ENCODE measurements at places on chromosomes 4 and X.
A peak's percentile ranks its signal among the peaks of the same experiment; 100 is the strongest.

GRCh38 chr4:89294573-89295269 is 12.9 kb downstream of the GPRIN3 start:
- DNase-seq, result no peak

- no peak for DNase-seq
Measured at GRCh38 chr4:78171482-78171881, 114.4 kb downstream of the FRAS1 start.

DNA sequence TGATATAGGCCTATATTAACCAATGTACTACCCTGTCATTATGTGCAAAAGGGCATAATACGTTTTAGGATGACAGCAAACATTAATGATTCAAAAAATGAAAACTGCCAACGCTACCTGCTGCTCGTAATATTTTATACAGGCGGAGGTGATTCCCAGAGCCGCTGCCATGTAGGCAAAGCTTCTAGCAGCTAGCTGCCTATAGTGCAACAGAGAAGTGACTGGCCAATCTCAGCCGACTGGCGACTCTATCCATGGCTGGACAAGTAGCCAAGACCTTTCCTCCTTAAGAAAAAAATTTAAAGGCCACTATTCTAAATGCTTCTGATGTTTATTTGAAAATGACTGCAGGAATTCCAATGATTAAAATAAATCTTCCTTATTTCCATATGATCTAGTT is 1.9 kb downstream of the PPARGC1A start:
- DNase-seq, result no peak

DNA sequence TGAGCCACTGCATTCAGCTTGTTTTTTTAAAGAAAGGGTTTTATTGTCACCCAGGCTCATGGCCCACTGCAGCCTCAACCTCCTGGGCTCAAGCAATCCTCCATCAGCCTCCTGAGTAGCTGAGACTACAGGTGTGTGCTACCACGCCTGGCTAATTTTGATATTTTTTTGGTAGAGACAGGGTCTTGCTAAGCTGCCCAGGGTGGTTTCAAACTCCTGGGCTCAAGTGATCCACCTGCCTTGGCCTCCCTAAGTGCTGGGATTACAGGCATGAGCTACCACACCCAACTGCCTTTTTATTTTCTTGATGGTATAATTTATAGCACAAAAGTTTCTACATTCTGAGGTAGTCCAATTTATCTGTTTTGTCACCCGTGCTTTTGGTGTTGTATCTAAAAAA is 38.9 kb downstream of the SAT1 start:
- no peak for DNase-seq

GRCh38 chr4:56723201-56723605 is 42.1 kb upstream of the HOPX start:
- DNase-seq, result peak; percentile 62

DNA sequence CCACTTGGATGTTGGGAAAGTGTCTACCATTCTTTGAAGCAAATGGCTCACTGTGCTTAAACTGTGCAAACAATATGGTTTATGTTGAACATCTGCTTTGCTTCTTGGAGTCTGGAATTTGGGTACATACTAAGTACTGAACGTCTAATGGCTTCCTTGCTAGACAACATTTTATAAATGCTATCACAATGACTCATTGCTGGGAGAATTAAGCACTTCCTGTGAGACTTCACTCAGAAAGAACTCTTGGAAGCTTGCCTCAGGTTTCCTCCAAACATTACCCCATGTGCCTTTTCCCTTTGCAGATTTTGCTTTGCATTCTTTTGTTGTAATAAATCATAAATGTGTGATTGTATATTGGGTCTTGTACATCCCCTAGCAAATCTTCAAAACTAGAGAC is 139.7 kb downstream of the PACRGL start:
- no peak for DNase-seq

DNA sequence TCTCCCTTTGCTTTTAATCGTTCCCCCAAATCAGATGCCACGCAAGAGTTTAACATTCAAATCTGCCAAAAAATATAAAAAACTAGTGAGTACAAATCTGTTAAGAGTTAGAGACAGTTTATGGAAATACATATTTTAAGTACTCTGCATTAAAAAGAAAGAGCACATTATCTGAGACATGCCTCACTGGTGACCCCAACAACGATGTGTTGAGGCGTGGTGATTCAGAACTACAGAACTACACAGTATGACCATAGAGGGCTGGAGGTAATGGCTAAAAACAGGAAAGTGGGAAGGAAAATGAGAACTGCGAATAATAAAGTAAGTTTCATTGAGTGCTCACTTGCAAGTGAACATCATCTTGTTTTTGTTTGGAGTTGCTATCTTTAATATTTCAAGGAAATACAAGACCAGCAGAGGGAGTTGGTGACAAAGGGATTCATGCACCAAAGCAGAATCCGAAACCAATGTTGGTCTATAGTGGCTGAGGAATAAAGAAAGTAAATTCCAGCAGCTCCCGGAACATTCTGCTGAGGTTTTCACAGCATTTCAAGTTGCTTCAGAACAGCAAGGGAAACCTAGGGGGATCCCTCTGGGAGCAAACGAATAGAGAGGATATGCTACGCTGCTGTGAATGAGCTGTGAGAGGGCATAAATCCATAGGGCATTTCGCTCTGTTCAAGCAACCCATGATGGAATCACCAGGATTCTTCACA is 92.2 kb downstream of the DCHS2 start:
- no peak for DNase-seq

GRCh38 chr4:109004418-109004817 is 241.6 kb upstream of the ETNPPL start:
- DNase-seq, result no peak

- DNase-seq, result no peak
Measured at GRCh38 chr4:48296365-48296764, 26.7 kb upstream of the TEC start.

DNA sequence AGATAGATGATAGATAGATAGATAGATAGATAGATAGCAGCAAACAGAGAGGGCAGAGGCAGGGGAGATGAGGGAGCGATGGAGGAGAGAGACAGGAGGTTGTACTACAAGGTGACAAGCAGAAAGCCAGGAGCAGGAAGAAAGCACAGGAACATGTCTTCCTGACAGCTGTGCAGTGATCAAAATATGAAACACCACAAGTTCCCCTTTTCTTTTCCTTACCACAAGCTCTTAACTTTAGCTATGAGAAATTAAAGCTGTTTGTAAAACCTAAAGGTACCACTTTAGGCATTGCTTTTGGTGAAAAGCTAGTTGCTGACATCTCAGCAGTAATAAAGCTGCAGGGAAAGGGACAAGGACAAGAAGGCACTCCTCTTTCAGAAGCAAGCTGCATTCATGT is 9.1 kb upstream of the MAGED4B start:
- no peak for DNase-seq

DNA sequence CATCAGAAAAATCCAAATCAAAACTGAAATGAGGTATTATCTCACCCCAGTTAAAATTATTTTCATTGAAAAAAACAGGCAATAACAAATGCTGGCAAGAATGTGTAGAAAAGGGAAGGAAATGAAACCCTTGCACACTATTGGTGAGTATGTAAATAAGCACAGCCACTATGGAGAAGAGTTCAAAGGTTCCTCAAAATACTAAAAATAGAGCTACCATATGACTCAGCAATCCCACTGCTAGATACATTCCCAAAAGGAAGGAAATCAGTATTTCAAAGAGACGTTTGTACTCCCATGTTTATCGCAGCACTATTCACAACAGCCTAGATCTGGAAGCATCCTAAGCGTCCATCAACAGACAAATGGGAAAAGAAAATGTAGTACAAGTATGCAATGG is 932.4 kb downstream of the PCDH18 start:
- DNase-seq, result no peak

GRCh38 chrX:15653961-15654360 is 10.6 kb downstream of the CLTRN start:
- no peak for DNase-seq

GRCh38 chr4:137083571-137084135 is 448.6 kb downstream of the PCDH18 start:
- no peak for DNase-seq

DNA sequence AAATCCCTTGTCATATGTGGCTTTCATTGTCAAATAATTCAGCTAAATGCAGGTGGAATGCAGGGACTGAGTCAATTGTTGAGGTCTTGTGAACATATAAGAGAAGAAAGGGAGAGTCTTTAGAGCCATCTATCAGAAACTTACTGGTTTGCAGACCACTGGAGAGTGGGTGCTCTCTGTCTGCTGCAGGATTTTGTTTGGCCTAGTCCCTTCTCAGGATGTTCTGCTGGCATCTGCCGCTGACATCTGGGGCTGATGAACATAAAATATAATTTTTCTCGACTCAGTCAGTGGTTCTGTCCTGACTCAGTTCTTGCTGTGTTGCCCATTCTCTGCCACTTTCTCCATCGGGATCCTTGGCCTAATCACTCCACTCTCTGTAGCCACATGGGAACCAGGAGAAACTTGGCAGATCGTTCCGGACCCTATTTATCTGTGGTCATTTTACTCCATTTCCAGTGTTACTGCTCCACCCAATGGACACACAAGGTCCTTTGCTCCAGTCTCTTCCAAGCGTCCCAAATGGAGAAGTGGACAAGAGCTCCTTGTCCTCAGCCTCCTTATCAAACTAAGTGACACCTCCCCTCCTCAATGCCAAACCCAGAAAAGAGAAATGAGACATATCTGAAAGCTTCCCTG is 436.2 kb downstream of the FAT4 start:
- DNase-seq, result no peak

DNA sequence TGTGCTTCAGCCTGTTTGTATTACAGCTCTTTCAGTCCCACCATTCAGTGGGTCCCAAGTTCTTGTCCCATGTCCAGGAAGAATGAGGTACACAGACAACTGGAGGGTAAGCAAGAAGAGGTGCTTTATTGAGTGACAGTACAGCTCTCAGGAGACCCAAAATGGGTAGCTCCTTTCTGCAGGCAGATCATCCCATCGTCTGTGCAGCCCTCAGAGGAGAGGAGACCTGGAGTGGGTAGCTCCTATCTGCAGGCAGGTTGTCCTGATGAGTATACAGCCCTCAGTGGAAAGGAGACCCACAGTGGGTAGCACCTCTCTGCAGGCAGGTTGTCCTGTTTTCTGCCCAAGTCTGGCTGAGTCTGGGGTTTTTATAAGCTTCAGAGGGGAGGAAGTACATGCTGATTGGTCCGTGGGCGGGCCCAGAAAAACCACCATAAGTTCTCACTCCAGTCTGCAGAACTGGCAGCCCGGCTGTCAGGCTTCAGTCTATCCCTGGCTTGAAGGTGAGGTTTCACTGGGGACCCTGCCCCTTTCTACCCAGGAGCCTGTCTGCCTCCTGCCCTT is 18.0 kb downstream of the GRK4 start:
- no peak for DNase-seq

DNA sequence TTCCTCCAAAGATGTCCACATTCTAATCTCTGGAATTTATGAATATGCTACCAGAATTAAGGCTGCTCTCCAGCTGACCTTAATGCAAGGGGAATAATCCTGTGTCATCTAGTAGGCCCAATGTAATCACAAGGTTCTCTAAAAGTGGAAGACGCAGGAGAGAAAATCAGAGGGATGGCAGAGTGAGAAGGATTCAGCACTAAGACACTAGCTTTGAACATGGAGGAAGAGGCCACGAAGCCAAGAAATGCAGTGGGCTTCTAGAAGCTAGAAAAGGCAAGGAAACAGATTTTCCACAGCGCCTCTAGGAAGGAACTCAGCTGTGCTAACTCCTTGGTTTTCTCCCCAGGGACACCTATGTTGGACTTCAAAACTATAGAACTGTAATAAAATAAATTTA is 240.7 kb upstream of the TRAM1L1 start:
- no peak for DNase-seq

GRCh38 chrX:38824176-38824575 is 22.9 kb downstream of the MID1IP1 start:
- no peak for DNase-seq

DNA sequence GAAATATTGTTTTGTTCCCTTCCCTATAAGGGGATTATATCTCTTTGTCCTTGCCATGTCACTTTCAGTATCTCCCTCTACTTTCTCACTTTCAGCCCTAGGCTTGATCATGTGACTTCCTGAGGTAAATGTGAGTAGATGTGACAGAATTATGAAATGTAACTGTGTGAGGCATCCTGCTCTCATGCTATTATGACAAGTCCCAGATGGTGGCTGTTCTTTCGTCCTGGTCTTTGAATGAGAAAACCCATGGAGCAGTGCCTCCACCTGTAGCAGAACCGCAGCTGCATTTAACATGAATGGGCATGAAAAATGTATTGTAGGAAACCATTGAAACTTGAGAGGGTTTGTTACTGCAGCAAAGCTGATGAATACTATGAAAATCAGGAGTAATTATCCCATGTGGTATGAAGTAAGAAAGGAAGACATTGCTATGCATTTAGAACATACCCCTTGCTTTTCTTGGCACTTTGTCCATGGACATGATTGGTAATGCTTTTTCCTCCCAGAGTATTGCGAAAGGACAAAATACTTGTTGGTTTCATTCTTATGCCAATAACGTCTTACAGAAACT is 202.2 kb upstream of the GPRIN3 start:
- no peak for DNase-seq

GRCh38 chr4:35151816-35152572 is 1092.3 kb downstream of the ARAP2 start:
- no peak for DNase-seq

DNA sequence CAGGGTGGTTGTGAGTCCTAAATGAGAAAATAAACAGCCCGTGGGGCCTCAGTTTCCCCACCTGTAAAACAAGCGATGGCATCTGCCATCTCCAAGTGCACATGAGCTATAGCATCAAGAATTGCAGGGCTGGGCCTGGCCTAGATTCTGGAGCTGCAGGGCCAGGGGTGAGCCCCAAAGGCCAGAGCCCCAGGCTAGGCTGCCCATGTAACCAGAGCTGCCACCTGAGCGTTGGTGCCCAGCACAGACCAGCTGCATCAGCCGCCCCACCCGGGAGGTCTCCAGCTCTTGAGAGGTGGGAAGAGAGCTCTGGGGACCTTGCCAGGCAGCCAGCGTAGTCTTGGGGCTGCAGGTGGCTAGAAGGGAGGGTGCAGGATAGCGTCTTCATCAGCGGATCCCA is 27.0 kb upstream of the GPR78 start:
- DNase-seq, result peak; percentile 18

DNA sequence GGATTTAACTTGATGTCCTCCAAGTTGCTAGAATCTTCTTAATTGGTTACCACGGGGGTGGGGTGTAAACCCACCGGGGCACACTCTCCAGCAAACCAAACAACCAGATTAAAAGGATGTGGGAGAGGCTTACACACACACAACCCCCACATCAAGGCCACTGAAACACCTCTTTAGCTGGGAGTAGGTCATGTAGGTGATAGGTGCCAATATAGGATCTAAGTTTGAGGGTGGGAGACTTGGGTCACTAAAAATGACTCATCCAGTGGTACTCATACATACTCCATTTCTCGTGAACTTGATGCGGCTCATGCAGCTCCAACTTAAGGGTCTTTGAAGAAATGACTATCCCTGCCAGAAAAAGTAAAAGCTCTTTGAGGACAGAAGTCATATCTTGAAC is 20.5 kb upstream of the CD40LG start:
- no peak for DNase-seq

GRCh38 chr4:183912585-183912984 is 7.5 kb downstream of the STOX2 start:
- DNase-seq, result no peak

- DNase-seq, result no peak
Measured at GRCh38 chr4:123701131-123701575, 304.6 kb downstream of the SPRY1 start.

Measured in activated CD8-positive, alpha-beta memory T cell treated with anti-CD3 and anti-CD28 coated beads, Interleukin-2, amount 50 U/mL, for 48 hours (primary cell).